ENCODE measurements at places on chromosomes 6 and 20. TPM values are rescaled to one million over a fixed set of nuclear protein-coding genes. Genes with fewer than 3 reads are reported as not detected.

The SYCP2L gene
- total RNA-seq = not detected

The PAQR8 gene
- 5.8 TPM for total RNA-seq

The MPIG6B gene
- not detected for total RNA-seq

The MYO6 gene
- 28.0 TPM for total RNA-seq

The CEP57L1 gene
- total RNA-seq = 17.4 TPM

The RIN2 gene
- 57.9 TPM for total RNA-seq

The GSTA3 gene
- total RNA-seq = not detected

The PROKR2 gene
- total RNA-seq = not detected

The LIN28B gene
- total RNA-seq = not detected

The BCL2L1 gene
- 225 TPM for total RNA-seq

The SEMG1 gene
- total RNA-seq = not detected

The HMGA1 gene
- total RNA-seq = 1,100 TPM

The NOL4L gene
- total RNA-seq = 21.6 TPM

The CLDN20 gene
- total RNA-seq = not detected

The DCDC2 gene
- not detected for total RNA-seq

The CST4 gene
- 0.25 TPM for total RNA-seq

The TGM3 gene
- total RNA-seq = not detected

The TNFRSF21 gene
- total RNA-seq = 34.2 TPM

The FAXC gene
- 0.20 TPM for total RNA-seq

The HRH3 gene
- total RNA-seq = not detected

The SLC17A3 gene
- total RNA-seq = not detected

Measured in mammary microvascular endothelial cell (primary cell).